ENCODE measurements at places on chromosomes 12 and 14.

DNA sequence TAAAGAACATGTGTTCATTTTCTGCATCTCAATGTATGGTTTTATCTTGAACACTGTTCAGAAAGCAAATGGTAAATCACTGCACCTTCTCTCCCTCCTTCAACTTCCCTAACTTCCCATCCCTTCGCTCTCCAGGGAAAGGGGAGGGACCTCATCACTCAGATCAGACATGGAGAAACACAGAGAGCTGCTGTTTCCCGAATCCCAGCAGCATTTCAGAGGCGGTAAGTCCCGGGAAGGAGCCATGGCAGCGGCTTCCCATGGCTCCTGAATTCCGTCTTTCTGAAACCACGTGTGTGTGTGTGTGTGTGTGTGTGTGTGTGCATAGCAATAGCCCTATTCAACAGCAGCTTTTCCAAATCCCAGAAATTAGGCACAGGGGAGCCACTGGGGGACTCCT, 125.4 kb upstream of the TMCC3 start:
- no peak for DNase-seq

DNA sequence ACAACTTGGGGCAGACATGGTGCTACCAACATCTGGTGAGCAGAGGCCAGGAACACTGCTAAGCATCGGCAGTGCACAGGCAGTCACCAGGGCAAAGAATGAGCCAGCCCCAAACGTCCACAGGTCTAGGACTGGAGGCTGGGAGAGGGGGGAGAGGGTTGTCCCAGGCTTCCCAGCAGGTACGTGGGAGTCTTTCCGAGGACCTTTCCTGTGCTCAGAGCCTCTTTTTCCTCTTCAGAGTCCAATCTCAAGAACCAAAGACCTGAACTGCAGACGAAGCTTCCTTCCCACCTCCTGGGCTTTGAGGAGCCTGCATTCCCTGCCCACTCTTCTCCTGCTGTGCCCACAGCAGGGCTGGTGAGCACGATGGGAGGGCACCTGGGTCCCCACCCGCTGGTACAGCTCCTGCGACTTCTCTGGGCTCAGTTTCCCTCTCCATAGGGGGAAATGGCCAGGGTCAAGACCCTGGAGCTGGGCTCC, 48.7 kb downstream of the DLK1 start:
- DNase-seq = no peak

DNA sequence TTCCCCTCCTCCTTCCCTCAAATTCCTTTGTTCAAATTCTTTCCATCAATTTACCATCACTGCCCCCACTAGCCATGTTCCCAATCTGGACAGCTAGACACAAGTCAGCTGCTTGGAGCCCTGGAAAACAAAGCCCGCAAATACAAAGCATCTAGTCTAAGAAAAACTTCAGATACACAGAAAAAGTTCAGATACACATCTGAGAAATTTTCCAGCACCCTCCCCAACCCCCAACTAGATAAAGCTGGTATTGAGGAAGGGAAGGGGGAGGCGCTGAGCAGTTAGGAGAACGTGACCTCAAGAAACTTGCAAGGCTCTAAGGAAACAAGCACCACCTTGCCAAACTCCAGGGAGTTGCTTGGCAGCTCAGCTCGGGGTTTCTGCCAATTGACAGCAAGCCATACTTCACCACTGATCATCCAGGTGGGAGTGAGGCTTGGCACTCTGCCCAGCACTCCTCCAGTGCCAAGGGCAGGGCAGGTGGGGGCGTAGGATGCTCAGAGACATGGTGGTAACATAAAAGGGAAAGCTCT, 5.1 kb upstream of the CNIH1 start:
- DNase-seq = no peak

- DNase-seq = peak; percentile 67
These were observed 158.0 kb downstream of the EGLN3 start for GRCh38 chr14:33792720-33793368.

DNA sequence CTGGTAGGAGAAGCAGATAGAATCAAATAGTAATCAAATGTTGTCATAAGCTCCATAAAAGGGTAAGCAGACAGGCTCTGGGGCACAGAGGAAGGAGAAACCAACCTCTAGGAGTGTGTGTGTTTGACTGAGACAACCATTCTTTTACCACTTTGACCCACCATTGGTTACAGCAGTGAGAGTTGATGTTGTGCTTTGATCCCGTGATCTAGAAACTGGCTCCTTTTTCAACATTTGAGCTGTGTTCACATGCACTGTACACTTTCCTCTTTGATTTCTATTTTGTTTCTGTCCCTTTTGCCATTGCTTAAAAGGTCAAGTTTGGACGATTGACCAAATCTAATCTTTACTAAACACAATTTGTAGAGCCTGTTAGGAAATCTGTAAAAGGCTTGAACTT, 108.0 kb downstream of the DAAM1 start:
- no peak for DNase-seq

DNA sequence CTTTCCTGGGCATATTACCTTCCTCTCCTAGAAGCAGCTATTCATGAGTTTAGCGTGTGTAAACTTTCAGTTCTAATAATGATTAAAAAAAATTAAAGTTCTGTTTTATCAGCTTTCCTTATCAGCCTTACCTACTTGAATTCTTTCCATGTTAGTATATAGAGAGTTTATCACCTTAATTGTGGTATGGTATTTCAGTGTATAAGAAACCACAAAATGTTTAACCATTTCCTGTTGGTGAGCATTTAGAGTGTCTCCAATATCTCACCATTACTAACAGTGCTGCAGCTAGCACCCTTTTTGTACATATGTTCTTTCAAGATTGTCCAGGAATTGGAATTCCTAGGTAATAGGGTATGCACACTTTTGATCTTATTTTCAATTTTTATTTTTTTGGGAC, 89.5 kb downstream of the FBXO33 start:
- DNase-seq = no peak

DNA sequence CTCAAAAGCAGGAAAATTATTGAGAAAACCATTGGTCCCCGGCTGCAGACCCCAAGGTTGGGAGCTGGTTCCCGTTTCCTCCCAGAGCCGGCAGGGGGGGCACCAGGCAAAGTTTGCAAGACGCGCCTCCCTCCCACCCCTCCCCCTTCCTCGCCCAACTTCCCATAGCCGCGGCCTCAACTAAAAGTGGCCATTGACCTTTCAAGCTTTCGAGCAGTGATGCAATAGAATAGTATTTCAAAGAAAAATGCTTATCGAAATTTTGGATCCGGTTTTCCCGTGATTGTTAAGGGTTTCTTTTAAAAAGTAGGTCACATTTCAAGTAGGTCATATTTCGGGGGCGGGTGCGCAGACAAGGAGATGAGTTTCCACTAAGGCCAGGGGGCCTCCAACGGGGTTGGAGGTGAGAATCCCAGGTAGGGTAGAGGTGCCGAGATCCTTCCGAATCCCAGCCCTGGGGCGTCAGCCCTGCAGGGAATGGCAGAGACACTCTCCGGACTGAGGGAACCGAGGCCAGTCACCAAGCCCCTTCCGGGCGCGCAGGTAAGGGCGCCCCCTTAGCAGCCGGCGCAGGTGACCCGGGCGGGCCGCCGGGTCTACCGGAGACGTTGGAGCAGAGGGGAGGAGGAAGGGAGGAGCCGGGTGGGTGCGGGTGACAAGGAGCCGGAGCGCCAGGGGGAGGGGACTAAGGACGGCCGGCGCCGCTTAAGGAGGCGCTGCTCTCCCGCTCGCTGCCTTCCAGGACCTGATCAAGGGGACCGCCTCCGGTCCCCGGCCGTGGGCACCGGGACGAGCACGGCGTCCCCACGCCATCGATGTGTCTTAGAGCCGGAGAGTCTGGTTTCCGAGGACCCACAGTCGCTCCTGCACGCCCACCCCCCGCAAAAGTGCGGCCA, 2.6 kb upstream of the SOCS2 start:
- DNase-seq = peak; percentile 65

DNA sequence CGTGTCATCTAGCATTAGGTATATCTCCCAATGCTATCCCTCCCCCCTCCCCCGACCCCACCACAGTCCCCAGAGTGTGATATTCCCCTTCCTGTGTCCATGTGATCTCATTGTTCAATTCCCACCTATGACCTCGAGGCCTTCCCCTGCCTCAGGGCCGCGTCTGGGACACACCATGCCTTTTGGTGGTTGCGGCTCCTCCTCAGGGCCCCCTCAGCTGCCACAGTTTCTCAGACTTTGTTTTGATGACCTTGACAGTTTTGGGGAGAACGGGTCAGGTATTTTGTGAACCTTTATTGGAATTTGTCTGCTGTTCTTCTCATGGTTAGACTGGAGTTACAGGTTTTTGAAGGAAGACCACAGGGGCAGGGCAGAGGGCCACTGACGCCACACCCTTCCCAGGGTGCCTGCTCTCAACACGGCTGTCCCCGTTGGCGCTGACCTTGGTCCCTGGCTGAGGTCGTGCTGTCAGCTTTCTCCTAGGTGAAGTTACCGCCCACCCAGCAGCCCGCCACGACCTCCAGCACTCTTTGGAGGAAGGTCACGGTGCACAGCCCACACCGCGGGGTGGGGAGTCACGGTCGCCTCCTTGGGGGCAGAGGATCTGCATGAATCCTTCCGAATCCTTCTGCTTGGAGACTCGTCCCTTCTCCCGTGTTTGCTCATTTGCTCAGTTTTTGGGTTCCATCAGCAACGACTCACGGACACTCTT, 130.5 kb downstream of the KIF26A start:
- no peak for DNase-seq

DNA sequence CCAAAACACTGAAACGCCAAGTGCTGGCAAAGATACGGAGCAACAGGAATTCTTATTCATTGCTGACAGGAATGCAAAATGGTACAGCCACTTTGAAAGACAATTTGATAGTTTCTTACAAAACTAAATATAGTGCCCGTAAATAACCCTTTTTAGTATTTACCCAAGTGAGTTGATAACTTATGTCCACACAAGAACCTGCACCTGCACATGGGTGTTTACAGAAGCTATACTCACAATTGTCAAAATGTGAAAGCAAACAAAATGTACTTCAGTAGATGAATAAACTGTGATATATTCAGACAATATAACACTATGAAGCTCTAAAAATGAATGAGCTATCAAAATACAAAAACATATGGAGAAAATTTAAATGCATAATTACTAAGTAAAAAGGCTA, 86.6 kb downstream of the ATXN7L3B start:
- no peak for DNase-seq

GRCh38 chr14:105939810-105940508, 413.6 kb downstream of the TMEM121 start:
- no peak for DNase-seq

GRCh38 chr12:51021694-51022093, 4.5 kb downstream of the SLC11A2 start:
- DNase-seq = no peak

- DNase-seq = no peak
These were observed 262.1 kb upstream of the ATP2B1 start for GRCh38 chr12:89970722-89971121.

DNA sequence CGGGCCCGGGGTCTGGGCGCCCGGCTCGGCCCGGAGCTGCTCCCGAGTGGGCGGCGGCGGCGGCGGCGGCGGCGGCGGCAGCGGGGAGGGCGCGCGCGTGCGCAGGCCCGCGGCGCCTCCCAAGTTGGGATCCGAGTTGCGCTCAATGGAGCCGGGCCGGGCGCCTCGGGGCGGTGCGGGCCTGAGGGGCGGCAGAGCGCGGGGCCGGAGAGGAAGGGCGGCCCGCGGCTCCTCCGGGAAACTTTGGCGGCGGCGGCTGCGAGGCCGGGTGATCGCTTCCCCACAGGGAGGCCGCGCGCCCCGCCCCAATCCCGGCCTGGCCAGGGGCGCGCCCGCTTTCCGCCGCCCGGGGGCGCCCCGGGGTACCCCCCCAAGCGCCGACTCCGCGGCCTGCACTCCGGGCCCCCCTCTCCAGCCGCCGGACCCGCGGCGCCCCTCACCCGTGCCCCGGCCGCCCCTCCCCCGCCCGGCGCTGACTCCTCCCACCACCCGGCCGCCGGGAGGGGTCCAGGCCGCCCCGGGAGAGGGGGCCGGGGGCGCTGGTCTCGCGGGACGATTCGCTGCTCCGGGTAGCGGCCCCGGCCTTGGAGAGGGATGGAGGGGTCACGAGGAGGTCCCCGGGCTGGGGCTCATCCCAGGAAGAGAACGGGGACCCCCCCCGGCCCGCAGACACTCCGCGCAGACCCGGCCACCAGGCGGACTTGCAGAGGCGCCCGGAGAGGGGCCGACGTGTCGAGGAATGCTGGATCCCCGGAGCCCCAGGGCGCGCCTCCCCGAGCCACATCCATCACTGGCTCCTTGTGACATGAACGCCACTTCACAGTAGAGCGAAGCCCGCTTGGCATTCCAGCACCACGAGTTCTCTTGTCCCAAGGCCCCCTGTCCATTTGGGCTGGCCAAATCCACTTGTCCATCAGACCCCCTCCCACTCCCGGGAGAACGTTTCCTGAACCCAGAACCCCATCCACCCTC, at the start of gene RILPL1:
Gene RILPL1, minus strand, starts transcription at position 48 of the 972 bp plus-strand sequence. CDS start 237 bp downstream, outside the sequence.
- peak; percentile 26 for DNase-seq

GRCh38 chr14:101783260-101784016, 21.9 kb downstream of the PPP2R5C start:
- no peak for DNase-seq

GRCh38 chr12:7907009-7907408, 29.0 kb downstream of the SLC2A3 start:
- DNase-seq = peak; percentile 26
